ENCODE measurements at places on chromosomes 1 and 21.

- peak; percentile 90 for DNase-seq
These were observed 64.9 kb upstream of the FCGR2A start for GRCh38 chr1:161440312-161440894.

DNA sequence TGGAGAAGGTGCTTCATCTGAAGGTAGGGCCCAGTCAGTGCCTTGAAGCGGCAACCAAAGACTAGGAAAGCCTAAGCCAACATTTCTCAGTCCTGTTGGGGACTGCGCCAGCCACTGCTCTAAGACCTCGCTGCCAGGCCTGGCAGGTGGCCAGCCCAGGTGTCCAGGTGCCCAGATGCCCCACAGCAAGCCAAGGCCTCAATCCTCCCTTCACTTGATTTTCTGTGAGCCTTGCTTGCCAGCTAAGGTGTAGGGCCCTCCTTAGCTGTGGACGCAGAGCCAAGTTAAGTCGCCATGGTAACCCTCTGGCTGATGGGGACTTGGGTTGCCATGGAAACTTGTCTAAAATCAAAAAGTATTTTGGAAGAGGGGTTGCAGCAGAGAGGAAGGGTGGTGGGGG is 135.0 kb downstream of the NAV1 start:
- DNase-seq = no peak

DNA sequence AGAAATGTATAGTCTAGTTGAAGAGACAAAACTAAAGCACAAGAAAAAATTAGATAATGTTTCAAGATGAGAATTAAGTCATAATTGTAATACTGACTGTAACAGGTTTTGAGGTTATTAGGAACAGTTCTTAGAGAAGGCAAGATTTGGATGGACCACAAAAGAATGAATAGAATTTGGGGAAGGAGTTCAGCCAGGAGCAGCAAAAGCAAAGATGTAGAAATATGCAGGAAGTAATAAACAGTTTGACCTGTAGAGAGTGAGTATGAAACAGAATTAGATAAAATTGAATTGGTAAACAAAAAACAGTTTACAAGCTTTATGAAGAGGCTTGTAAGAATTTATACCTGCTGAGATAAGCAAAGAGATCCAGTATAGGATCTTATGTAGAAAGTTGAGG is 16.3 kb downstream of the VPS45 start:
- DNase-seq = no peak

- DNase-seq = no peak
These were observed 5.6 kb downstream of the COL8A2 start for GRCh38 chr1:36119456-36119855.

GRCh38 chr1:87024936-87025540 is 110.6 kb downstream of the HS2ST1 start:
- peak; percentile 52 for DNase-seq

GRCh38 chr21:27647401-27647800 is 680.5 kb upstream of the ADAMTS5 start:
- DNase-seq = no peak

- no peak for DNase-seq
These were observed 271.6 kb downstream of the PBX1 start for GRCh38 chr1:164830628-164831027.

DNA sequence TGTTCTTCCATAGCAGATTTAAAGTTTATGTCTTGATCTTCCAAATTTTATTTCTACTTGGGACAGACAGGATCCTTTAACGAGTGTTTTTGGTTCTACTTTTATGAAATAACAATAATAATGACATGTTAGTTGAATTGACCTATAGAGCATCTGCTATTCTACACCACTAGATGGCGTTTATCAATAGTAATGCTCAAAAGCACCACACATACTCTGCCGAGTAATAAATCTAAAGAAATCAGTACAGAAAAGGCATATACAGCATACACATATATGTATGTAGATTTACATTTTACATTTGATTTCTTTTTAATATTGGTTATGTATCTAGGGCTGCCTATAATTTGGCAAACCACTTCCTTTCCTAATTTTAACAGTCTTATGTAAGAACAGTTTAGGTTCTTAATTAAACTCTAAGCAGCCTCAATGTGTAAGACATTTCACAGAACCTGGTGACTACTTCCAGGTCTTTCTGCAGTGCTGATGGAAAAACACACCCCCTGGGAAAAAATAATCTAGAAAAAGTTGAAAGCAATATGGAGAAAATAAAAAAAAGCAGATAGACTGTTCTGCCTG is 5.9 kb upstream of the SIPA1L2 start:
- peak; percentile 54 for DNase-seq

Measured in GM12865 (cell line).